ENCODE measurements at places on chromosomes 2 and 18. TPM values are rescaled to one million over a fixed set of nuclear protein-coding genes. Genes with fewer than 3 reads are reported as not detected.

Gene FHOD3
- 1.9 TPM for polyA plus RNA-seq

DNA sequence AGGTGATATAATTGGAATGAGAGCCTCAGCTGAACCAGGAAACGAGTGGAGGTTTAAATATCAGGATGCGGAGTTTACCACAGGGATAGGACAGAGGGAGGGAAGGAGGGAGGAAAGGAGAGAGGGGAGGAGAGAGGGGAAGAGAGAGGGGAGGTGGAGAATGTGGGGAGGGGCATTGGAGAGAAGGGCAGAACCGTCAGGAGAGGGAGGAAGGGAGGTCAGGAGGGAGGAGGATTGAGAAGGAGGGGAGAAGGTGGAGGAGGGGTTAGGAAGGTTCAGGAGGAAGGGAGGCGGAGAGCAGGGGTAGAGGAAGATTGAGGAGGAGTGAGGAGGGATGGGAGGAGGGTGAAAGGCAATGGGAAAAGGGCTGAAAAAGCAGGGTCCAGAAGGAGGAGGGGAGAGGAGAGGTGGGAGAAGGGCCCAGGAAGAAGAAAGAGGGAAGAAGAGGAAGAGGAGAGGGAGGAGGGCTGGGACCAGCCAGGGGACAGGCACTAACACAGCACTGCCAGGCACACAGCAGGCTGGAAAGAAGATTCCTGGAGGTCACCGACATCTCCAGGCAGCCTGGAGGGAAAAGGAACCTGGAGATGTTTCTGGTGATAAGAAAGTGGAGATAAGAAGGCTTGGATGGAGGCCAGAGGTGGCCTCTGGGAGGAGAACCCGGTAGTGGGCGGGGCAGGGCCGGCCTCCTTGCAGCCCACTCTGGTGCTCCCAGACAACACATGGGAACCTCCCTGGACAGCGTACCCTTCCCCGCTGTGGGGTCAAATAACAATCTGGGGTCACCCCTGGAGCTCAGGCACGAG lies 176.7 kb upstream of the SMAD2 start:
- no peak for DNase-seq

Gene SERPINB7
- polyA plus RNA-seq, result not detected

DNA sequence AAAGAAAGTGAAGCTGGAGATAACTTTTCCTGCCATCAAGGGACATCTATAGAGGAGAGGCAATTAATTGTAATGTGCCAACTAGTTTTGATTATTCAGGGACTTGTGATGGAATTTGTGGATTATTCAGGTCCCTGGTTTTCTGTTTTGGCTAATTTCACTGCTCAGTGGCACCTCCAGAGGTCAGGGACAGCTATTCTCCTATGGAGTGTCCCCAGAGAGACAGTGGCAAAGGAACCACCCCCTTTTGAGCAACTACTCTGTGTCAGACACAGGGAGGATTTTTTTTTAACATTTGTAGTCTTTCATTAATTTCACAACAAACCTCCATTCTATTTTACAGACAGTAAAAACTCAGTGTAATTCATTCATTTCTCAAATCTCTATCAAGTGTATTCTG lies 206.0 kb upstream of the SPRED2 start:
- no peak for DNase-seq
